ENCODE measurements at places on chromosomes 11 and 22.

GRCh38 chr11:10742460-10743208, 8.4 kb upstream of the CTR9 start:
- no peak for DNase-seq

DNA sequence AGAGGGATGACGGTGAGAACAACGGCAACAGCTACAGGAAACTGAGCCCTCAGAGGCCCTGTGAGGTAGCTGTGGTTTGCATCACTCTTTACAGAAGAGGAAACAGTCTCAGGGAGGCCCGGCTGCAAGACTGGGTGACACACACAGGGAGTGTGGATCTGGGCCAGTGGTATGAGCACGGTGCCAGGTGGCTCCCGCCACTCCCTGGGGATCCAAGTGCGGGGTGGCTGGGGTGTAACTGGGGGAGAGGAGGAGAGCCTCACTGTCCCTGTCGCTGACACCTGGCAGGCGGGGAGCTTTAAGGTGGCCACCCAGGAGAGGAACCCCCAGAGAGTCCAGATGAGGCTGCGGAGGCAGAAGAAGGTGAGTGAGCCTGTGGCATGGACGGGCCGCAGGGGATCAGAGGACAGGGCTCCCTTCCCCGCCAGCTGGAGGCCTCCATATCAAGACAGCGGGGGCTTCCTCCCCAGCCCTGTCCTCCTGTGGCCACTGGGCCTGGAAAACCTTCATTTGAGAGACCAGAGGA, 5.6 kb downstream of the RGL4 start:
- DNase-seq, result peak; percentile 77

DNA sequence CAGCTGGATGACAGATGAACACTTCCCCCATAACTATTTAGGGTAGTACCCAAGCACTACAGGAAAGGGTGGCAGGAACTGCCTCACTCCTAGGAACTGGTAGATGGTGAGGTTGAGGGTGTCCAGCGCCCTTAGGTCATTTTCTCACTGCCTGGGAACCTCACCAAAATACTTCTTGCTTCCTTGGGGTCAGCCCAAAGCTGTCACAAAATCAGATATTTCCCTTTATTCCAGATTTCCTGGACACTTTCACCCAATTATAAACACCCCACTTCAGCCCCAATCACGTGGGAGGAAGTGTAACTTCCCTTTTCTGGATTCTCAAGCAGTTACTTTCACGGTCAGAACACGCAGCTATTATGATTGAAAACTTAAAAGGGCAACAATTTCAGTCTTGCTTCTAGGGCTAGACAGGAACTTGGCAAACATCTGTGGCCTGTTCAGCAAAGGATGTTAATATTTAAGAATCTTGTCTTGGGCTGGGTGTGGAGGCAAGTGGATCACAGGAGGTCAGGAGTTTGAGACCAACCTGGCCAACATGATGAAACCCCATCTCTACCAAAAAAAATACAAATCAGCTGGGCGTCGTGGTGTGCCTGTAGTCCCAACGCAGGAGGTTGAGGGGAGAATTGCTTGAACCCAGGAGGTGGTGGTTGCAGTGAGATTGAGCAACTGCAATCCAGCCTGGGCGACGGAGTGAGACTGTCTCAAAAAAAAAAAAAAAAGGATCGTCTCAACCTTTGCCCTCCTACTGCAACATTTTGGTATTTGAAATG, 4.0 kb downstream of the FTH1 start:
- DNase-seq, result peak; percentile 92

DNA sequence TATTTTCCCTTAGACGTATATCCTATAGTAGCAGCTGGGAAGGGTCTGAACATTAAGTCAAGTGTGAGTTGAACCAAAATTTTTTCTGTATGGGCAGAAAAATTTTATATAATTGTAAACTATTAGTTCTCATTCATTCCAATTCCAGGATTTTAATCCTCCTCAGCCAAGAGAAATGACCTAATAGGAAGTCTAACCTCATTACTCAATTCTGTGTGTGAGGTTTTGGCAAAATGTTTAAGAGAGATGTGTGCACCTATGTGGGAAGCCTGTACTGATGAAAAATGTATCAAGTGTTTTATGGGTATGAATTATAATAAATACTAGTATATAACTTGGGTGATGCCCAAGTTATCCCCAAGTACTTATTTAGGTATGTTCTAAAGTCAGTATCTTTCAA, 311.6 kb upstream of the PITPNB start:
- DNase-seq, result no peak

DNA sequence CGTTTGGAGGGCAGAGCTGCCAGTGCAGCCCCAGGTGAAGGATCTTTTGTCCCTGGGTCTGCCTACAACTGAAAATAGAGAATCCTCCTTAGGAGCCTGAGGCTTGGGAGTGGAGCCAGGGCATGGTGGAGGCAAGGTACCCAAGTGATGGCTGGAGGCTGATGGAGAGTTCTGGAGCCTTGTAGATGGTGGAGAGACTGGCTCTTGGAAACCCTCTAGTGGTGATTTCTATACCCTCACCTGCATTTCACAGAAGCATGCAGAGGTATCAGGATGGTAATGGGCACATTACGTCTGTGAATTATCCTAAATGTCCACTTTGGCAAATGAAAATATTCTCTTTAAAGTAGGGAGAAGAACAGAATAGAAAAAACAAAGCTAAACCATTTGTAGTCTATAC, 44.4 kb downstream of the INSC start:
- no peak for DNase-seq

GRCh38 chr11:67282155-67282875, 6.8 kb upstream of the ANKRD13D start:
- no peak for DNase-seq

DNA sequence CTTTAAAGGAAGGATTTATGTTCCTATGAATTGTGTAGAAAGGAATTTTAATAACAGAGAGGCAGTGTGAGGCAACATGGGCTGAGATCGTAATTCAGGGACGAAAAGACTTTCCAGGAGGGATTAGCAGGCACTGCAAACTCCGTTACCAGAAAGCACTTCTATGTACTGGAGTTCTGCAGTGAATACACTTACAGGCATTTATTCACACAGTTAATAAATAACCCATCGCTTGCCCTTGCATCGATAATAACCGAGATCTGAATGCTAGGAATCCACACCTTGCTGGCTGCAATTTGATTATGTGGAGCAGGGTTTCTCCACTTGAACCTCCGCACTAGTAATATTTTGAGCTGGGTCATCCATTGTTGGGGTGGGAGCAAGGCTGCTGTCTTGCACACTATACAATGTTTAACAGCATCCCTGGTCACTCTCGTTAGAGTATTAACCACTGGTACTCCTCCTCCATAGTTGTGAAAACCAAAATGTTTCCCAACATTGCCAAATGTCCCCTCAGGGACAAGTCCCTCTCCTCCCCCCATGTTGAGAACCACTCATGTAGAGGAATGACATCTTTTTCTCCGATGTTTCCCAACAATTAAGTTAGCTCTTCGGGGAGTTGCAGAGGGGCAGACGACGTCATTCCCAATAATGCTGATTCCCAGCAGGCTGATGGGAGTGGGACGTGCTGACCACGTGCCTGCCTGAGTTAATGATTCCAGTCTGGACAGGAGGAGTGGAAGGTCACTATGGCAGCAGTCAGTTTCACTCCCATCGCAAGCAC, 99.5 kb downstream of the SNX19 start:
- DNase-seq, result no peak

DNA sequence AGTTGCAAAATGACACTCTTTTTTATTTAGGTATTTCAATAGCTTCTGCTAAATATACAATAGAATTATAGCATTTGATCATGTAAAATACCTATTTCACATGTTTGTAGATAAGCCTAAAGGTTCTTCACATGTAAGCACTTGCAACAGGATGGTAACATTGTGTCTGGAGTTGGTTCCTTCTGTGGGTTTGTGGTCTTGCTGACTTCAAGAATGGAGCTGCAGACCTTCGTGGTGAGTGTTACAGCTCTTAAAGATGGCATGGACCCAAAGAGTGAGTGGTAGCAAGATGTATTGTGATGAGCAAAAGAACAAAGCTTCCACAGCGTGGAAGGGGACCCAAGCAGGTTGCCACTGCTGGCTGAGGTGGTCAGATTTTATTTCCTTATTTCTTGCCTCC, 246.4 kb upstream of the PDGFD start:
- DNase-seq, result no peak

- DNase-seq, result peak; percentile 25
These were observed 96.7 kb downstream of the RPS6KA4 start for GRCh38 chr11:64455456-64456261.
